ENCODE measurements at places on chromosomes 13 and 19.

DNA sequence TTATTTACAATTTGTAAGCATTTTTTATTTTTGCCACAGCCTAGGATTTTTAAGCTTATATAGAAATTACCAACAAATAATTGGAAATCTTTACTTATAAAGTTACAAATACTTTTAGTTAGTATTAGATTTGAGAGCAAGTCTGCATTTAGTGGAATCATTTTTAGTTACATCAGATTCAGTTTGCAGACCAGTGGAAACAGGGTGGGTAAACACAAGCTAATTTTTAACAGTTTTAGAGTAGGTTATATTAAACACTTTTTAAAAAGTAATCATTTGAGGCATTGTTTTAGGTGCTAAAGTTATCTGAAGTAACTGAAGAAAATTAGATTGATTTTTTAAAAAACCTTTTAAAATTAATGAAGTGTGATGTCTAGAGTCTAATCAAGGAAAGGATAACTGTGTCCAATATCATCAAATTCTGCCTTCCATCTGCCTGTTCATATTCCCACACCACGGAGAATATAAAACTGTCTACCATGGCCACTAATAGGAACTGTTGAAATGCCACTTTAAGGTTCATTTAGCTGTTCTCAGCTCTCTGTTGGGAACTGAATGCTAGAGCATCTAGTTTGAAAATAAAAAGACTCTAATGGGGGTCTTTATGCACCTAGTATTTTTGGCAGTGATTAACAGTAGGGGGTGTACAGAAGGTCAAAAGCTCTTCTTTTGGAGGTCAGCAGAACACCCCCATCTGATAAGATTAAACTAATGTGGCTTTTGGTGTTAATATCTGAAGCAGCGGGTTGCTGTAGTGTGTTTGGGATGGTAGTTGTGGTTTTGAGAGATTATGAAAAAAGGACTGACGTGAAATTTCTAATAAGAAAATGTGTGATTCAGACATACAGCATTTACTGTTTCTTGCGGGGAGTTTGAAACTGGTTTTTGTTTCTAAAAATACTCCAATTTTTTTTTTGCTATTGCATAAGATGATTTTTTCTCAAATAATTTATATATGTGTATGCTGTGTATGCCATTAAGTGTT, 66.5 kb downstream of the NDFIP2 start:
- no peak for DNase-seq

DNA sequence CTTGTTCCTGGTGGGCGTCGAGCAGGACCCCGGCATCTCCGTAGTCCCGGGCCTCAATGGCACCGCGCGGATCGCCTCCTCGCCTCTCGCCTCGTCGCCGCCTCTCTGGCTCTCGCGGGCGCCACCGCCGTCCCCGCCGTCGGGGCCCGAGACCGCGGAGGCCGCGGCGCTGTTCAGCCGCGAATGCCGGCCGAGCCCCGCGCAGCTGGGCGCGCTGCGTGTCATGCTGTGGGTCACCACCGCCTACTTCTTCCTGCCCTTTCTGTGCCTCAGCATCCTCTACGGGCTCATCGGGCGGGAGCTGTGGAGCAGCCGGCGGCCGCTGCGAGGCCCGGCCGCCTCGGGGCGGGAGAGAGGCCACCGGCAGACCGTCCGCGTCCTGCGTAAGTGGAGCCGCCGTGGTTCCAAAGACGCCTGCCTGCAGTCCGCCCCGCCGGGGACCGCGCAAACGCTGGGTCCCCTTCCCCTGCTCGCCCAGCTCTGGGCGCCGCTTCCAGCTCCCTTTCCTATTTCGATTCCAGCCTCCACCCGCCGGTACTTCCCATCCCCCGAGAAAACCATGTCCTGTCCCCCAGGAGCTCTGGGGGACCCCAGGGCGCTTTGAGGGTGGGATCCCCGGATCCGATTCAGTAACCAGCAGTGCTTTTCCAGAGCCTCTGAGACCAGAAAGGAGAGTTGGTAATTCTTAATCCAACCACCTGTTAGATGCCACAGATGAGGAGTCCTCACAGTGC, 885 bp downstream of the MLNR start:
- no peak for DNase-seq

DNA sequence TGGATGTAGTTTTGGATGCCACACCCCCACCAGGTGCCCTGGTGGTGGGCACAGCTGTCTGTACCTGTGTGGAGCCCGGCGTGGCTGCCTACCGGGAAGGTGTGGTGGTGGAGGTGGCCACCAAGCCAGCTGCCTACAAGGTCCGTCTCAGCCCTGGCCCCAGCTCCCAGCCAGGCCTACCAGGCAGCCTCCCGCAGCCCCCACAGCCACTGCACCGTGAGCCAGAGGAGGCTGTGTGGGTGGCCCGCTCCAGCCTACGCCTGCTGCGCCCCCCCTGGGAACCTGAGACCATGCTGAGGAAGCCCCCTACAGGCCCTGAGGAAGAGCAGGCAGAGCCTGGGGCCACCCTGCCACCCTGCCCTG, 3.5 kb downstream of the CIC start:
- no peak for DNase-seq

DNA sequence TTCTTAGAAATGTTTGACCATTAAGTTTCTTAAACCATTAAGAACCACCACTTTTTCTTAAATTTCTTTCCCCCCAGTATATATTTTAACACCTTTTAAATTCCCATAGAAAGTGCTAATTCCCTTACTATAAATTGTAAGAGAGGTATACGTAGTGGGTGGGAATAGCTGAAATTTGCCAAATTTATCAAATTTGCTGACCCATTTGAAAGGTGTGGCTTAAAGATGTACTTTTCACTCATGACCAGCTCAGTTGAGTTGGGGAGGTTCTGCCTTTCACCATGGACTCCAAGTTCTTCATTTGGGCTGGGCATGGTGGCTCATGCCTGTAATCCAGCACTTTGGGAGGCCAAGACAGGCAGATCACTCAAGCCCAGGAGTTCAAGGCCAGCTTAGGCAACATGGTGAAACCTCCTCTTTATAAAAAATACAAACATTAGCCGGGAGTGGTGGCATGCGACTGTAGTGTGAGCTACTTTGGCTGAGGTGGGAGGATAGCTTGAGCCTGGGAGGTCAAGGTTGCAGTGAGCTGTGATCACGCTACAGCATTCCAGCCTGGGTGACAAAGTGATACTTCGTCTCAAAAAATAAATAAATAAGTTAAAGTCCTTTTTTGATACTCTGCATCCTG, 133.2 kb downstream of the MRPL57 start:
- no peak for DNase-seq

- DNase-seq, result peak; percentile 75
Measured at GRCh38 chr19:6417713-6418561, 6.7 kb downstream of the KHSRP start.

DNA sequence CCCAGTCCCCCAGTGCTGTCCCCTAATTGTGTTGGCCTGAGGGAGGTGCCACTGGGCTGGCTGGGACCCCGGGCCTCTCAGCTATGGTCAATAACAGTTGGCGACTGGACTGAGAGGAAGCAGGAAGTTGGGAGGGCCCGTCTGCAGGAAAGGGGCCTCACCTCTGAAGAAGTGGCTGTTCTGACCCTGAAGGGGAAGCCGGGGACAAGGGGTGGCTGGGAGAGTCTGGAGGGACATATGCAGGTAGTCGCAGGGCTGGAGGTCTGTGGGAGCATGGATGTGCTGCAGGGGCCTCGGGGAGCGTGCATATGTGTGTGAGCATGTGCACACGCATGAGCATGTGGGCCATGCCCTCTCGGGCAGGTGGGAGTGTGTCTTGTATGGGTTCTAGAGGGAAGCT, 5.9 kb downstream of the PKN1 start:
- no peak for DNase-seq

- no peak for DNase-seq
Measured at GRCh38 chr19:610801-611480, 21.3 kb downstream of the HCN2 start.

- no peak for DNase-seq
Measured at GRCh38 chr13:22286338-22286737, 615.5 kb downstream of the FGF9 start.

DNA sequence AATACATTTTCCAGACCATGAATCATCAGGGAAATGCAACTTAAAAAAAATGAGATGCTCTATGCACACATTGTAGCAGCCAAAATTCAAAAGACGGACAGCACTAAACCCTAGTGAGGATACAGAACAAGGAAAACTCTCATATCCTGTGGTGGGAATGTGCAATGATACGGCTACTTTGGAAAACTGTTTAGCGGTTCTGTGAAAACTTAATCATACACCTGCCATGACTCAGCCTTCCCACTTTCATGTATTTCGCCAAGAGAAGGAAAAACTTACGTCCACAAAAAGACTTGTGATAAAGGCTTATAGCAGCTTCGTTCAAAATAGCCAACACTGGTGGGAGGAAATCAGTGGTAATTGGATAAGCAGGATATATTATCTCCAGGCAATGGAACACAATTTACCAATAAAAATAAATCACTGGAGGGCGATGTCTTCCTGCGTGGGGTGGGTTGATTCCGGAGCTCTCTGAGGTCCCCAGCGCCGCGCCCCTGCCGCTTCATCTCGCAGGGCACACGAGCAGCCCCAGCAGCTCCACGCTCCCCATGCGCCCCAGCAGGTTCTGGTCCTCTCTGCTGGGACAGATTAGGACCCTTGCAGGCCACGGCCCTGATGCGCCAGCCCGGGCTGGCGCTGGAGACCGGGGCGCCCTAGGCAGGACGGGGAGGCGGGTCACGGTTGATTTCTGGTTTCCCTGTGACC, 97.2 kb upstream of the ARHGEF7 start:
- DNase-seq, result no peak

GRCh38 chr19:57210381-57210780, 19.1 kb downstream of the ZNF264 start:
- DNase-seq, result no peak

- peak; percentile 48 for DNase-seq
Measured at GRCh38 chr19:19321141-19321577, 530 bp downstream of the MAU2 start.

DNA sequence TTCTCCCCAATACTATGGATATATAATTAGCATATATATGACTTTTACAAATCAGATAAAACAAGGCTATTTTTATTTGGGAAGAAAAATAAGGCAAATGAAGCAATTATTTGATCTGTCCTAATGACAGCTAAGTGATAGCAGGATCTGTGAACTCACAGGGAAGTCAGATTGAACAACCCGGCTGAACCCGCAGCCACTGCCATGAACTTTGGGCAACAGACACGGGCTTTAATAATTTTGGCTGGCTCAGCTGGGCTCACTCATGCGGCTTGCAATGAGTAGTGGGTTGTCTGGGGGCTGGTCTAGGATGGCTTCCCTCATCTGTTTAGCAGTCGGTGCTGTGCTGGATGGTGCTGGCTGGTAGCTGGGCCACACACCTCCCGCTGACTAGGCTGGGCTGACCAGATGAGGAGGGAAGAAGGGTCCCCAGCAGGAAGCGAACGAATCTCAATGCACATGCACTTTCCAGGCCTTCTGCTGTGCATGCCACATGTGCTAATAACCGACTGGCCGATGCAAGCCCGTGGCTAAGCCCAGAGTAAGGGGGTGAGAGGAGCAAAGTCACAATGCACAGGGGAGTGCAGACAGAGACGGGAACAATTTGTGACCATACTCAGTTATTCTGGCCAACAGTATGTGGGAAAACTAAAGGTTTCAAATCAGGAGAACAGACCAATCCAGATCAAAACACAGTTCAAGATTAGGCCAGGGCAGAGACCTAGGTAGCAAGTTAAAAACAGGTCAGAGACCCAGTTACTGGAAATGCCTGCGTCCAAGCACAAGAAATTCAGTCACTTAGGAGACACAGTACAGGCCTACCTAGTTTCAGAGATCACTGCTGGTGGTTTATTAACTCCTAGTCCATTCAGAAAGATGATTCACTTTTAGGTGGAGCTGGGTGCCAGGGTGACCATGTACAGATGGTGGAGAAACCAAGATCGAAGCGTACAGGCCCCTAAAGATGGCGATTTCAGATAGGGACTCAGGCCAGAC, 22.3 kb downstream of the CRYL1 start:
- DNase-seq, result no peak

GRCh38 chr19:3674784-3675543, 25.3 kb downstream of the PIP5K1C start:
- no peak for DNase-seq

DNA sequence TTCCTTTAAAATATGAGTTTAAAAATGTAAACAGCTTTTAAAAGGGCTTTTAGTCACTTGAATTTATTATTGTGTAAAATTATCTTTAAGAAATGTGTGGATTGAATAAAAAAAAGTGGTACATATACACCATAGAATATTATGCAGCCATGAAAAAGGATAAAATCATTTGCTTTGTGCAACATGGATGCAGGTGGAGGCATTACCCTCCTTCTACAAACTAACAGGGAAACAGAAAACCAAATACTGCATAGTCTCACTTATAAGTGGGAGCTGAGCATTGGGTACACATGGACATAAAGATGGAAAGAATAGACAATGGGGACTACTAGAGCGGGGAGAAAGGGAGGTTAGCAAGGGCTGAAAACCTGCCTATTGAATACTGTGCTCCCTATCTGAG, 999.3 kb downstream of the SLITRK5 start:
- no peak for DNase-seq

GRCh38 chr13:99087098-99087953, 109.5 kb upstream of the DOCK9 start:
- DNase-seq, result peak; percentile 80

GRCh38 chr19:46546194-46546896, 50.7 kb upstream of the PNMA8B start:
- DNase-seq, result no peak

GRCh38 chr19:1424192-1424955, 13.8 kb upstream of the RPS15 start:
- DNase-seq, result no peak

DNA sequence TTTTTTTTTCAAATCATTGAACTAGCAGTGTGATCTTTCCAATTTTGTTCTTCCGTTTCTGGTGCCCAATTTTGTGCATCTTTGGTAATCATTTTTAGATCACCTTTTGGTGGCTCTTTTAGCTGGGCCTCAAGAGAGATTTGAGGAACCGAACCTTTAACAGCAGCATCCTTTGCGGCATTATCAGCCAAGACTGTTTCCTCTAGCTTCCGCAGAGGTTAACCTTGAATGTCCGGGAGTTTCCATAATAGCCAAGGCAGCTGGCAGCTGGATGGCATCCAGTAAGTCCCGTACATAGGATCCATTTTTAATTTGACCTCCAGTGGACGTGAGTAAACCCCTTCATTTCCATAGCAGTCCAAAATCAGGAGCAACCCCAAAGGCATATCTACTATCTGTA, 9.6 kb downstream of the IRGC start:
- DNase-seq, result no peak

DNA sequence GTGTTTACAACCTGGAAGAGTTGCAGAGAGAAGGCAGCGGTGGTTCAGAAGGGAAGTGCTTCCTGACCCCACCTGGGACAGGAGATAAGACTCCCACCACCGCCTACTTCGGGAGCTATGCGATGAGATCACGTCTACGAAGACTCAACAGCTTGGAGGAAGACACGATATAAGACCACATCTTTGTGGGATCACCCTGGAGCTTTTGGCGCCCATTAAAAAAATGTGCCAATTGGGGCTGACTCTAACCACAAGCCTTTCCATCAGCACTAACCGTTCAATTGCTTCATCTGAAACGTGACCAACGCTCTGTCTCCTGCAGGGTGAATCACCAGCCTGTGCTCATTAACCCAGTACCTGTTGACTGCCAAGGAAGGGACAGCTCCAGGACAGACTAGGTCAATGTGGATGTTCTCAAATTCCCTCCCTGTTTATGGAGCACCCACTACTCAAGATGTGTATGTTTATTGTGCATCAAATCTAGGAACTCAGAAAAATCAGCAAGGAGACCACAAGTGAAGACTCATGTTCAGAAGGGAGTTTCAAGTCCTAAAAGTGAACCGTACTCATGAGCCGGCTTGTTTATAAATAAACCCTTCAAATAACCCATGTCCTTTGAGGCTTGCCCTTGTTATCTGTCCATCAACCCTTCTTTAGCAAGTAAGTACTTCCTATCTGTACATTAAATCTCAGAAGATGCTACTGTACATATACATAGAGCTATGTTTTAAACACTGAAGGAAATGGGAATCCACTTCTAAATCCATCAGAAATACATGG, 67.5 kb downstream of the LATS2 start:
- DNase-seq, result no peak
